ENCODE measurements at places on chromosomes 12 and 14.

- no peak for DNase-seq
These were observed 89.2 kb downstream of the OTOGL start for GRCh38 chr12:80188576-80188975.

- DNase-seq, result peak; percentile 67
These were observed 8.9 kb downstream of the ISCA2 start for GRCh38 chr14:74502236-74503019.

DNA sequence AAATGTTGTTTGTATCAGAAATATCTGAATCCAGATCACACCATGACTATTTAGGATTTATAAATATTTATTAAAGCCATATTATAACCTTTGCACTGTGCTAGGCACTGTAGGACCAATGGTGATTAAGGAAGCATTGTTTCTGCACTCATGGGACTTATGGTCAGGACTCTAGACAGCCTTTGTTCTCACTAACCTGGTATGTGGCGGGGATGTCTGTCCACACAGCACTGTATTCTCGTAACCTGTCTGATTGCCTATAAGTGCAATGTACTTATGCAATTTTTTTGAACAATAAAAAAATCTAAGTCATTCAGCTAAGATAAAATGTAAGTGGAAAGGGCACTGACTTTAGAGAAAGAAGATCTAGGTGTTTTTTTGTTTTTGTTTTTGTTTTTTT, 6.7 kb upstream of the SSPN start:
- no peak for DNase-seq

DNA sequence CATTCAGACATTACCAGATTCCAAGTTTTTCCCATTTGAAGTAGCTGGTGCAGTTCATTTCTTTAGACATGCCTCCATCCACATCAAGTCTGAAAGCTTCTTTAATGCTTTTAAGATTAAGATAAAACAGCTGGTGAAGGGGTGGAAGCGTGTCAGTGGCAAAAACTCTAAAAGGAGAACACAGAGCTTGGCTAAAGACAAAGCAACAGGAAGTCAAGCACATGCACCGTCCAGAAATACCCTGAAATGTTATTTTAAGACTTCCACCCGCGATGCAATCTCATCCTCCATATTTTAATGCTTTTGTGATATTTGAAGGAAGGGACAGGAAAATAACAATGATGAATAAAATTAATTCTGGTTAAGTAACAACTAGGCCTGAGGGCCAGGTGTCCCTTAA, 31.8 kb downstream of the PPM1H start:
- DNase-seq, result peak; percentile 41

- DNase-seq, result peak; percentile 13
These were observed 100.7 kb upstream of the SLC38A4 start for GRCh38 chr12:46926526-46926925.

DNA sequence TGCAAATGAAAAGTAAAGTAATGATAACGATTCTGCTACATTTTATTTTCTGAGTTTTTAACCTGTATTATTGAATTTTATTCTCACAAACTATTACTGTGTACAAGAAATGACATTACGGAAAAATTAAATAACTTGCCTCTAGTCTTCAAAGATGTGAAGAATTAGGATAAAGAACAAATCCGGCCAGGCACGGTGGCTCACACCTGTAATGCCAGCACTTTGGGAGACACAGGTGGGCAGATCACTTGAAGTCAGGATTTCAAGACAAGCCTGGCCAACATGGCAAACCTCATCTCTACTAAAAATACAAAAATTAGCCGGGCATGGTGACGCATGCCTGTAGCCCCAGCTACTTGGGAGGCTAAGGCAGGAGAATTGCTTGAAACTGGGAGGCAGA, 1584.4 kb upstream of the SEL1L start:
- DNase-seq, result no peak

DNA sequence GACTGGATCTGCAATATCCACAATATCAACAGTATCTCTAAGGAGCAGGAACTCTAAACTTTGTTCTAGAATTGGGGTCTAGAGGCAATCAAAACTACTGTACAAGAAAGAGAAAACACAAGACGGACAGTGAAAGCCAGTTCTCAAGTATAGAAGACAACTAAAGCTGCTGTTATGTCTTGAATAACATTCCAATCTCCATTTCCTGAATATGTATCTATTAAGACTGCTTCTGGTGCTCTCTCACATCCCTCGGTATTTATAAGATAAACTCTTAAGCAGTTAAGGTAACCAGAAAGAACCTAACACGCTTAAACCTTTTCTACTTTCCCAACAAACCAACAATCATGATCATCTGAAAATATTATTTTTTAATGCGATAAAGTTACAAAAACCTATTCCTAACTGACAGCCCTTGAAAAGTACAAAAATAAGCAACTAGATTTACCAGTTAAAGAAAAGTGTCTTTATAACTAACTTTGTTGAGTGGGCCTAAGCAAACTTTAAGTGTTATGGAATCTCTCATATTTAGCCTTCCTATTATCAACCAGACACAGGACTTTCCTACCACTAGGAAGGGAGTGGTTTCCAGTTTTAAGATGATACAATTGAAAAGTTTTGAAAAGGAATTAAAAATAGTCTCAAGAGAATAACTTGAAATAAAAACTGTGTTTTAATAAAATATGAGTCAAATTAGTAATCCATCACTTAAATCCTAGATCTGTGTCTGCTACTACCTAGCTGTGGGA, 30.7 kb downstream of the NUMB start:
- DNase-seq, result no peak

DNA sequence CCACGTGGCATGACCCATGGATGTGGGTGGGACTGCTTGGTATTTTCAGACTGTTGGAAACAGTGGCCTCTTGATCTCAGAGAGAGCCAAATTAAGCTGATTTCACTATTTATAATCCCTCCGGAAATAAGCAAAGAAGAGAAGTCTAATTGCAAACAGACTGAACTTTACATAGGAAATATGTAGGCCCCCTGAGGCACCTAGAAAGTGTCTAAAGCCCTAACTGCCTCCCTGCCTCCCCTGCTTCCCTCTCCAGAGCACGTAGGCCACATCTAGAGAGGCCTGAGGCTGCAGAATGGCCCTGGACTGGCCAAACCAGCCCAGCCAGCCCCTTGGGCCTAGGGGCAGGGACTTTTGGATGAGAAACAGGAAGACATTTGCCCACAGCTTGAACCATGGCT, 123.8 kb downstream of the ZFP36L1 start:
- DNase-seq, result no peak

DNA sequence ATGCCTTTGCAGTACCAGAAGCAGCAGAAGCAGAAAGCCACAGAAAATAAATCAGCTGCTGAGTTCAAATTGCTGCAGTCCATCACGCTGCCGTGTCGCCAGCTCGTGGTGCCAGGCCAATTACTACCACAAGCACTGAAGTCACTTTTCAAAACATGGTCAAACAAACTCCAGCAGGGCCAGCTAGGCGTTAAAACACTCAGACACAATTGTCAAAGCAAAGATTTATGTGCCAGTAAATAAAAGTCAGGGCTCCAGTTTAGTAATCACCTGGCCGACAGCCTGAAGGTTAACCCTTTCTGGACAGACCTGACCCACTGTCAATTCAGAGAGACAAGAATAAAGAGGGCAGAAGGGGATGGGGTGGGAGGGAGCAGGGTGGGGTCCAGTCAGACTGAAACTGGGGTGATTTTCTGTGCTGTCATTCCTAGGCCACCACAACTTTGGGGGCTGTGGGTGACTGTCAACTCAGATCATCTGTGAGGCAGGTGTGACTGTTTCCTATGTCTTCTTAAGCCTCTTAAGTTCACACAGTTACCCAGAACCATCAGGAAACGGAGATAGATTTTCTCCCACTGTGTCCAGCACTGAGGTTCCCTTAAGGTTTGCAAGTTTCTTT, 109.8 kb upstream of the FUT8 start:
- no peak for DNase-seq

GRCh38 chr12:128818065-128819022, 5.4 kb downstream of the SLC15A4 start:
- no peak for DNase-seq

GRCh38 chr12:77814386-77814785, 16.3 kb upstream of the NAV3 start:
- no peak for DNase-seq

DNA sequence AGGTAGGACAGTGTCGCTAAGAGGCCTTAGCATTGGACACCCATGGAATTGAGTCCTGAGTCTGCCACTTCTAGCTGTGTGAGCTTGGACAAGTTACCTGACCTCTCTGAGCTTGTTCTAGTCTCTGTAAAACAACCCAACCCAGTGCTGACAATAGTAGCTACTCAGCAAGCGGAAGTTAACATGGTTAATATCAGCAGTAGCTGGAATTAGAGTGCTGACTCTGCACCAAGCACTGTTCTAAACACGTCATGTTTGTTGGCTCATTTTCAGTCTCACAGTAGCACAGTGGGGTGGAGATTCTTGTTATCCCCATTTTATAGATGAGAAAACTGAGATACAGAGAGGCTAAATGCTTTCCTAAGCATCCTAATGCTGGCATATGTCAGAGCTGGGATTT, 47.5 kb upstream of the RIN3 start:
- DNase-seq, result no peak

DNA sequence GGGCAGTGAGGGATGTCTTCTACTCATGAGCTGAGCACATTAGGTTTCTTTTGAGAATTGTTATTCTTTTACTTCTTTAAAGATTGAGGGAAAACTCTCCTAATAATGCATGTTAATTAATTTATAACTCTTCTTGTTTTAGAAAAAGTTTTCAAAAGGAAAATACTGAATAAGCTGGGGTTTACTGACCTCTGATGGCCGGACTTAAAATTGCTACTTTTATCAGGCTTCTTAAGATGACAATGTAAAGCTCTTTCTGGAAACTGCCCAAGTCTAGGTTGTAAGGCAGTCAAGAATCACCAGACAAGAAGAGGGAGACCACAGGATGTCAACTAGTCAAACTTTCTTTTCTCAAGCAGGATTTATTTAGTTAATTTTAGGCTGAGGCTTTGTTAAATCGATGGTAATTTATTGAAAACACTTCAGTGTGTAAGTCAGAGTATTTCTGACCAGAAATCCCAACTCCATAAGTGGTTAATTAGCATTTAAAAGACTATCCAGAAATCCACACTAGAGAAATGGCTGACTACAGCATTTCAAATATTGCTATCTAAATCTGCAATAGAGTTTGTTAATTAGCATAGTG, 82.1 kb downstream of the AVPR1A start:
- DNase-seq, result peak; percentile 82

GRCh38 chr12:131989021-131989420, 39.3 kb downstream of the EP400 start:
- no peak for DNase-seq

DNA sequence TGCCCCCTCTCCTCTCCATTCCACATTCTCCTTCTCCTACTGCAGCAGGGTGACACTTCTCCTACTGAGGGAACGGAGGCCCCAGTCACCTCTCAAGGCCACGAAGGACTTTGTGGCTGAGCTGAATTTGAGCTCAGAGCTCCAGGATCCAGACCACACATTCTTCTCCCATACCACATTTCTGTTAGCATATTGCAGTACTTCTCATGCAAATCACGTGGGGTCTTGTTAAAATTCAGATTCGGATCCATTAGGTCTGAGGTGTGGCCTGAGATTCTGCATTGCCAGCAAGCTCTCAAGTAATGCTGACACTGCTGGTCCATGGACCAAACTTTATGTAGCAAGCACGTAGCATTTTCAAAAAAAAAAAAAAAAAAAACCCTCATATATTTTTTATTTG, 9.6 kb upstream of the IFI27L2 start:
- no peak for DNase-seq

DNA sequence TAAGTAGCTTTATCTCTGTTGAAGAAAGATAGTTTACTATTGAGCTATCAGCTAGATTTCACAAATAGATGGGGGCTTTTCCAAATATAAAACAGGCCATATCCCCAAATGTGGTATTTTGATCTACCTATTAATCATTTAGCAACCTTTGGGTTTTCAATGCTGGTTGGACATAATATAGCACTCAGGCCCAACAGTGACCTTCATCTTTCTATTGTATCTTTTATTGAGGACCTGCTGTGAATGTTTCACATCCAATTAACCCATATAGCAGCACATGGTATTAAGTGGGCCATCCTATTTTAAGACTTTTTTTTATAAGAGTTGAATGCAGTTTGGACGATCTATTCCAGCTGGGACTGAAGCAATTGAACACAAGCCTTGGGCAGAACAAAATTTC, 10.0 kb upstream of the NR1H4 start:
- DNase-seq, result no peak

DNA sequence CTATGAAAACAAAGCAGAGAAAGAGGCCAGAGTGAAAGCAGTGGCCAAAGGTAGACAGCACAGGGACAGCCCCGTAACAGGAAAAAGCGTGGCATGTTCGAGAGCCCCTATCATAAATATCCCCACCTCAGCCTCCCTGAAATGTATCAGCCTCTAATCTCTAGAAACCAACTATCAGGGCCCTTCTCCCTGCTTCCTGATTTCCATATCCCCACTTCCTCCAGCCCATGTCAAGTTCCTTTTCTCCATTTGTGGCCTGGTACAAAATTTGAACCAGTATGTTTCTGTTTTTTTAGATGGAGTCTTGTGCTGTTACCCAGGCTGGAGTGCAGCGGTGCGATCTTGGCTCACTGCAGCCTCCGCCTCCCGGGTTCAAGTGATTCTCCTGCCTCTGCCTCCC, 16.9 kb downstream of the DEPDC4 start:
- no peak for DNase-seq

- peak; percentile 80 for DNase-seq
These were observed 1.0 kb upstream of the SLC38A2 start for GRCh38 chr12:46373301-46374296.

GRCh38 chr12:65878540-65878939, 54.3 kb downstream of the HMGA2 start:
- DNase-seq, result no peak

DNA sequence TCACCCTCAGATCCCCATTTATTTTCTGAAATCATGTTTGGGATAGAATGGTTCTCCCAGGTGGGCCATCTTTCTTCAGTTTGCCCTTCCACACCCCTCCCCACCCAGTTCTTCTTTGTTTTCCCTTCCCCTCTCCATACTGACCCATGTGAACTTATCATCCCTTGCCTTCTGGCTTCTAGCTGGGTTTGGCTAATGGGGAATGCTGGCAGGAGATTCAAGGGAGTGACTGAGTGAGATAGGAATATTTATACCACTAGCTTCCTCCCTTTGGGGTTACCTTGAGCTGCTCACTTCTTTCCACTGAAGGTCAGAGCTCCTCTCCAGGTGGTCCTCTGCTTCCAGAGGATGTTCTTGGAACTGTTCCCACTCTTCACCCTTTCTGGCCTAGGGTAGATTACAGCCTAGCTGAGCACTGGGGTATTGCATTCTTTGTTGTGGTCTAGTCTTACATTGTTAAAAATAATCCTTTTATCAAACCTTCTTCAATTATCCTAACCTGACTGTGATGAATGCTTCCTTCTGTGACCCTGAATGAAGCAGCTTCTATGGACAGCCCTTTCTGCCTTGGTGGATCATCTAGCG, 88.3 kb upstream of the ATP2B1 start:
- peak; percentile 36 for DNase-seq
